ENCODE measurements at places on chromosomes 16 and 17. TPM values are rescaled to one million over a fixed set of nuclear protein-coding genes. Genes with fewer than 3 reads are reported as not detected.

ANKRD40CL gene
- total RNA-seq: not detected

DNA sequence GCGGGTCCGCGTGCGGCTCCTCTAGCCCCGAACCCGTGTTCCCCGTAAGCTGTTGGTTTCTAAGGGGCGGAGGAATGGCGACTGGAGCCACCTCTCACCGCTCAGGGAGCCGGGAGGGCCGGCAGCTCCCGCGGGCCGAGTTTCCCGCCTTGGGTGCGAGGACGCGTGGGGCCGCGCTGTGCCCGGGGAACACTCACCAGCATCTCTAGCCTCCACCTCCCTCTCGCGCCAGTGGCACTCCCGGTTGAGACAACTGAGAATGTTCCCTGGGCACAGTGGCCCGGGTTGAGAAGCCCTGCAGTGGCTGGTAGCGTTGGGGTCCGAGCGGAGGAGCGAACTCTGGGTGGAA is 560 bp downstream of the TELO2 start:
- no peak for DNase-seq
- no peaks in the 10 kb centered on the region for H3K36me3 ChIP-seq
- H3K27ac ChIP-seq: peak overlapping the region; percentile 65
- H3K27me3 ChIP-seq: no peaks in the 10 kb centered on the region
- H3K4me1 ChIP-seq: peaks cover 20% of the 10 kb centered on the region
- H3K4me3 ChIP-seq: peak overlapping the region; percentile 99

DNA sequence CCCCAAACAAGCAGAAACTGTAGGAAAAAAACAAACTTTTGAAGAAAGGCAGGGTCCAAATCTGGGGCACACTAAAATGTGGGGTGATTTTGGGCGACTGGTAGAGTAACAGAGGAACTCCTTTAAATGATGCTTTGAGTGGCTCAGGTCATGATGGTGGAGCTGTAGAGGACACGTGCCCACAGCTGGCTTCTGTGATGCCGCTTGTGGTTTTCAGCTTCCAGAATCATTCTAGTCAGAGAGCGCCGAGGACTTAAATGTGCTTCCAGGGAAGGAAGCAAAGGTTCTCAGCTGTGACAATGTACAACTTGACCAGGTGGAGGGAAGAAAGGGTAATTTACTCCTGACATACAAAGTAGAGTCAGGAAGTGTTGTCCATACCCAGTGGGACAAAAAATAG is 162.4 kb downstream of the LGALS9B start:
- H3K27me3 ChIP-seq: no peaks in the 10 kb centered on the region
- peaks cover 12% of the 10 kb centered on the region for H3K36me3 ChIP-seq
- no peak overlapping the region for H3K27ac ChIP-seq
- no peaks in the 10 kb centered on the region for H3K4me1 ChIP-seq

DNA sequence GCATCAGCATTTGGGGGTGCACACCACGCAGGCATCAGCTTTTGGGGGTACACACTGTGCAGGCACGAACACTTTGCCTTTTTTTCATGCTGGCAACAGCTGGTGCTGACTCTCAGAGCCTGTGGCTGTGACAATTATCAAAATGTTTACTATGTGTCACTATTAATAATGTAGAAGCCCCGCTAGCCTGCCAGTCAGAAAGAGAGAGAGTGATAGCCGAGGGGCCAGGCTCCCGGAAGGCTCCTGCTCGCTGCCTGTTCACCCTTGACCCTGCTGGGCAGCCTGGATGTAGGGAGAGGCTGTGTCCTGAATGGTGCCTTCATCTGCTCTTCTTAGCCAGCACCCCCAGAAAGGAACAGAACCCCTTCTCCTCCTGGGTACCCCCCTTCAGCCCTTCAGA is 61.9 kb downstream of the SDK2 start:
- H3K27ac ChIP-seq: no peak overlapping the region
- no peaks in the 10 kb centered on the region for H3K36me3 ChIP-seq
- peaks cover 10% of the 10 kb centered on the region for H3K4me1 ChIP-seq
- DNase-seq: no peak
- no peak overlapping the region for H3K4me3 ChIP-seq

DNA sequence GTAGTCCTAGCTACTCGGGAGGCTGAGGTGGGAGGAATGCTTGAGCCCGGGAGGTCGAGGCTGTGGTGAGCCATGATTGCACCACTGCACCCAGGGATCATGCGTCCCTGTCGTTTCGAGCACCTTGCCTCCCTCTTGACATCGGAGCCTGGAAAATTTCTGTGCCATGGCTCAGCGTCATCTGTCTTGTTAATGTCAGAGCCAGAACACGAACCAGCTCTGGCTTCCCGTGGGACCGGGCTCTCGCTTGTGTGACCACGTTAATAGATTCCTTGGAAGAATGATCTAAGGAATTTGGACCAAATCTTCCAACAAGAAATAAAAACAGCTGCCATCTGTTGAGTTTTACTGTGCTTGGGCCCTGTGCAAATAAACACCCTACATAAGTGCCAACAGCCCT is 117.7 kb downstream of the ABCC1 start:
- no peak overlapping the region for H3K27ac ChIP-seq
- H3K4me3 ChIP-seq: no peak overlapping the region
- H3K4me1 ChIP-seq: no peaks in the 10 kb centered on the region
- no peaks in the 10 kb centered on the region for H3K27me3 ChIP-seq
- DNase-seq: no peak

GRCh38 chr17:45309400-45309799 is 7.4 kb downstream of the MAP3K14 start:
- H3K36me3 ChIP-seq: peaks cover 34% of the 10 kb centered on the region
- H3K4me3 ChIP-seq: peak overlapping the region; percentile 82
- peak overlapping the region; percentile 100 for H3K27ac ChIP-seq
- no peaks in the 10 kb centered on the region for H3K27me3 ChIP-seq

- no peak overlapping the region for H3K4me3 ChIP-seq
- no peaks in the 10 kb centered on the region for H3K4me1 ChIP-seq
- H3K27ac ChIP-seq: no peak overlapping the region
- DNase-seq: no peak
Observed at GRCh38 chr17:71881041-71881440, 239.8 kb upstream of the SOX9 start.

GRCh38 chr16:72877374-72878028 is 170.4 kb downstream of the ZFHX3 start:
- no peaks in the 10 kb centered on the region for H3K36me3 ChIP-seq
- peaks cover 22% of the 10 kb centered on the region for H3K4me1 ChIP-seq
- DNase-seq: no peak
- no peak overlapping the region for H3K27ac ChIP-seq
- no peaks in the 10 kb centered on the region for H3K27me3 ChIP-seq

DNA sequence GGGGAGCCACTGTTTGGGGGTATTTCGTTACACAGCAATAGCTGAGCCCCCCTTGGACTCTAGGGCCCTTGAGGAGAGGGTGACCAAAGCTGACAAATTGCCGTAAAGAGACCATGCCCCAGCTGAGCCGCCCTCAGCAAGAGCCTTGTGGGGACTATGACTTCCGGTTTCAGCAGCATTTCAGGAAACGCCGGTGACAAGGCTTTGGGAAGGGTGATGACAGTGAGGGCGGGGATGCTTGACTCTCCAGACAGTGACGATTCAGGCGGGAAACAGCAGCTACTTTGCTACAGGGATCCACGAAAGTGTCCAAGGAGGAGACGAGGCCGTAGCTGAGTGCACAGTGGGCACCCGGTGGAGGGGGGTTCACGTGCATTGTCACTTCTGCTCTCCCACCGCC is 360.8 kb downstream of the C16orf95 start:
- no peak overlapping the region for H3K27ac ChIP-seq
- H3K27me3 ChIP-seq: peaks cover 5% of the 10 kb centered on the region
- H3K4me1 ChIP-seq: peaks cover 5% of the 10 kb centered on the region
- DNase-seq: no peak
- no peak overlapping the region for H3K4me3 ChIP-seq

GRCh38 chr16:84560269-84560668 is 55.8 kb upstream of the MEAK7 start:
- no peaks in the 10 kb centered on the region for H3K36me3 ChIP-seq
- DNase-seq: no peak
- no peak overlapping the region for H3K27ac ChIP-seq
- no peaks in the 10 kb centered on the region for H3K27me3 ChIP-seq

JPH3 gene
- total RNA-seq: 0.74 TPM

KIF18B gene
- 33.0 TPM for total RNA-seq

GRCh38 chr17:75364078-75364477 is 41.4 kb downstream of the GRB2 start:
- no peak for DNase-seq
- peak overlapping the region; percentile 16 for H3K4me3 ChIP-seq
- no peaks in the 10 kb centered on the region for H3K27me3 ChIP-seq
- H3K36me3 ChIP-seq: peaks cover 2% of the 10 kb centered on the region
- H3K27ac ChIP-seq: peak overlapping the region; percentile 11

DNA sequence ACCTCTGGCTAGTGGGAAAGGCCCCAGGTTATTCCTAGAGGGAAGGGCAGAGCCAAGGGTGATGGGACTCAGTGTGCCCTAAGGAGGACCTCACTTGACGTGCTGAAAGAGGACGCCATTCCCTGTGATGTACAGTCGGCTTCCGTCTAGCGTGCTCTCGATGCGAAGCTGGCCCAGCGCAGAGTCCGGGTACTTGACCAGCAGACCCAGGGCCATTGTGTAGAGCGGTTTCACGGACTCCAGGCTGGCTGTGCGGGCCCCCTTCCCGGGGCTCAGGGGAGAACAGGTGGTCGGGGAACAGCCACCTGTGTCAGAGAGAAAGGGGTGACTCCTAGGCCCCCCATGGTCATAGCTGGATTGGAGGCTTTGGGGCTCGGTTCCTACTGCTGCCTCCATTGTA is 19.9 kb downstream of the PLEKHG4 start:
- H3K4me1 ChIP-seq: no peaks in the 10 kb centered on the region
- no peak overlapping the region for H3K27ac ChIP-seq
- H3K4me3 ChIP-seq: no peak overlapping the region

DNA sequence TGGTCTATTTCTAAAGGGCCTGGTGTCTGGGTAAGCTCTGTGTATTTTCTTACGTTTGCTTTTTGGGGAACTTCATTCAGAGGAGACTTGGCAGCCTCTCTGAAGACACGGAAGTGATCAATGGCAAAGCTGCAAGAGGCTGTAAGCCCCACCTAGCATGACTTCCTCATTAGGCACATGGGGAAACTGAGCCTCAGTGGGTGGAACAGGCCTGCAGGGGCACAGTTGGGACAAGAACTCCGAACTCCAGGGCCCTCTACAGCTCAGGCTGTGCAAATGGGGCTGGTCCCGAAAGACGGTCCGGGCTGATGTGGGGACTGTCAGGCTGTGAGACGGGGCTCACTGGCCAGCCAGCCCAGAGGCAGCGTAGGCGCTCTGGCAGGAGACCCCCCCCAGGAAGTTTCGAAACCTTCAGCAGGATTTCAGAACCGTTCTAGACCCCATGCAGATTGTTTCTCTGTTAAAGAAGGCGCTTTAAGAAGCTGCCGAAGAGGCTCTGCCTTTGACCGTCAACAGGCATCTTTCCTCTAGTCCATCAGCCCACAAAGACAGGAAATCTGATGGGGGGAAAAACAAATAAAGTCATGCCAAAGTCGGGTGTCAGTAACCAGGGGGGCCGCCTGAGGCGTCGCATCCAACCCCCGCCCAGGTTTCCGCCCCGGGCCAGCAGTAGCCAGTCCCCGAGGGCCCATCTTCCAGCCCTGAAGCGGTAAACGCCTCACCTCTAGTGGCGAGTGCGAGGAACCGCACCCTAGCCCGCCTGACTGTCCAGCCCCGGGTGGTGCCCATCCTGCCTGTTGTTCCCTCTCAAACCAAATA is 79.8 kb upstream of the TBC1D3K start:
- no peak overlapping the region for H3K27ac ChIP-seq
- no peaks in the 10 kb centered on the region for H3K36me3 ChIP-seq
- no peak overlapping the region for H3K4me3 ChIP-seq
- no peaks in the 10 kb centered on the region for H3K27me3 ChIP-seq
- peaks cover 23% of the 10 kb centered on the region for H3K4me1 ChIP-seq

GRCh38 chr16:78365366-78365765 is 265.9 kb downstream of the WWOX start:
- no peak for DNase-seq
- no peak overlapping the region for H3K4me3 ChIP-seq

DNA sequence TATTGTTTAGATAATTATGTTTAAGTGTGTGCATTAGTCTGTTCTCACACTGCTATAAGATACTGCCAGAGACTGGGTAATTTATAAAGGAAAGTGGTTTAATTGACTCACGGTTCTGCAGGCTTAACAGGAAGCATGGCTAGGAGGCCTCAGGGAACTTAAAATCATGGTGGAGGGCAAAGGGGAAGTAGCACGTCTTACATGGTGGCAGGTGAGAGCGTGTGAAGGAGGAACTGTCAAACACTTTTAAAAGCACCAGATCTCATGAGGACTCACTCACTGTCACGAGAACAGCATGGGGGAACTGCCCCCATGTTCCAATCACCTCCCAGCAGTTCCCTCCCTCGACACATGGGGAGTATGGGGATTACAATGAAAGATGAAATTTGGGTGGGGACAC is 203.5 kb upstream of the GOT2 start:
- no peaks in the 10 kb centered on the region for H3K36me3 ChIP-seq
- H3K27ac ChIP-seq: no peak overlapping the region
- DNase-seq: no peak
- H3K27me3 ChIP-seq: no peaks in the 10 kb centered on the region

DNA sequence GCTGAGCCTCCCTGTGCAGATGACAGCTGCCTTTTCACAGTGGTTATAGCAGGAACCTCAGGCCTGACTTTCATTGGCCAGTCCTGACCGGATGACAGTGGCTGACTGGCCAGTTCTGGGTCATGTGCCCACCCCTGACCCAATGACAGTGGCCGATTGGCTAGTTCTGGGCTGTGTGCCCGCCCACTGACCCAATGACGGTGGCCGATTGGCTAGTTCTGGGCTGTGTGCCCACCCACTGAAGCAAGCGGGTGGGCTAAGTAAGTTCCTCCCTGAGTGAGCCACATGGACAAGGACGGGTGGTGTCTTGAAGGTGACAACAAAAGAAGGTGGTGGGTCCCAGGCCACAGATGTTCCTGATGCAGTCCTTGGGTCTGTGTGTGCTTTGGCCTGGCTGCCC is 9.5 kb downstream of the DEF8 start:
- no peaks in the 10 kb centered on the region for H3K4me1 ChIP-seq
- no peaks in the 10 kb centered on the region for H3K27me3 ChIP-seq
- no peak for DNase-seq
- H3K36me3 ChIP-seq: peaks cover 5% of the 10 kb centered on the region
